ENCODE measurements at places on chromosomes 1 and 21.

- no peak for DNase-seq
Observed at GRCh38 chr1:119040489-119040888, 52.3 kb upstream of the TBX15 start.

DNA sequence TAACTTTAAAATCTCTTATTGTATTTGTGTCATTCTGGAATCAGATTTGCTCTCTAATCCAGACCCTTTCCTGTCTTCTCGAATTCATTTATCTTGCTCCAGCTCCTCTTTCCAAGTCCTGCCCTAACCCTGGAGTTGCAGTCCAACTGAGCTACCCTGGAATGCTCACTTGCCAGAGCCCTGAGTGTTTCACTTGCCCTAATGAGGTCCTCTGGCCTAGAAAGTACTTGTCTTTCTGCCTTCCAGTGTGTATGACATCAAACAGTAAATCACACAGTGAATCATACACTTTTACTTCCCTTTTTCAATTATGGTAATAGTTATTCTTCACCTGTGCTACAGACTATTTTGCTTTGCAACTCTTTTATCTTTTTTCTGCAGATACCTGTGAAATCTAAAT, 96.9 kb downstream of the NEK7 start:
- no peak for DNase-seq

DNA sequence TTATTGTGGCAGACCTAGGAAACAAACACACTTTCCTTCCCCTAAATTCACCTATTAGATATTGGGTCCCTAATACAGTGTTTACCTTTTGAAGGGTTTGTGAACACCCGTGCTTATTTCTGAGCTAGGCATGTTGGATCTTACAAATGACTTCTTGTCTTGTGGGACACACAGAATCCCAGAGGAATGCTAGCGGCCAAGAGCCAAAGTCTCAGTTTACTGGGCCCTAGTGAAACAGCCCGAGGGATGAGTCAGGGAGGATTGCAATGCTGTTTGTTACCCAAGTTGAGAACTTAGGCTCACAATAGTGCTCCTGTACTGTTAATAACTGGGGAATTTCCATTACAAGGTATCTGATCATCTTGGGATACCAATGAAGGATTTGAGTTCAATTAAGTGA, 100.1 kb upstream of the AKT3 start:
- no peak for DNase-seq

DNA sequence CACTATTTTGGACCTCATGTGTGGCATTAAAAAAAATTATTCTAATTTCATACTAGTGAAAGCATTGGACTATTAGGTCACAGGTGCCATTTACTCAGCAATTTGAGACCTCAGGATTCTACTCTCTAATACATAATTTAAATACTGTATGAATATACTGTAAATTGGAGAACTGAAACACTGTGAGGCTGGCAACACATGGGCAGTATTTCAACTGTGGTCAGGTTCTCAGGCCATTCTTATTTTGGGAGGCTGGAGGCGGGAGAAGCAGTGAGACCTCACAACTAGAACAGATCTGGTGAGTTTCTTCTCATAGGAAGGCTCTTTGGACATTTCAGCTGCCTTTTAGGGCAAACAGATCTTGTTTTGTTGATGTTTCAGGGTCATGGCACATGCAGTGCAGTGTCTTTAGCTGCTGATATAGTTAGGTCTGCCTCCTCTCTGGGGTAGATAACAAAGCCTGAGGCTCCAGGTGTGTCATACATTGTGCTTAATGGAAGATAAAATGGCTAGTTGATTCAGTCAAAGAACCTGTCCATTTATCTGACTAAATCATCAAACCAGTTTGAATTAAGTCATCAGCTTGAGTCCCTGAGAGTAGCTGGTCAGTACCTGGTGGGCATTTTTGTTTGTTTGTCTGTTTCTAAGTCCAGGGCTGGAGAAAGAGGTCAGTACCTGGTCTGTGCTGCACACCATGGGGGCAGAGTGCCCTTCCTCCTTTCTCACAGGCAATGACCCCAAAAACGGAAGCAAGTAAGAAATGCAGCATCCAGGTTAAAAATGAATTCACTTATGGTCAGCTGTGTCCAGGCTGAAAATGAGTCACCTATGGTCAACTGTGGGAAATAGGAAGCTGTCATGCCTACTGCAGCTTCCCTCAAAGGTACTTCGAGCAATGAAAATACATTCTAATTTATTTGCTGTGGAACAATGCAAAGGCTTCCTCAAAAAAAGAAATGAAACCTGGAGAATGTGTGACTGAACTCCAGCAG, 216.2 kb downstream of the SDCCAG8 start:
- DNase-seq = no peak

DNA sequence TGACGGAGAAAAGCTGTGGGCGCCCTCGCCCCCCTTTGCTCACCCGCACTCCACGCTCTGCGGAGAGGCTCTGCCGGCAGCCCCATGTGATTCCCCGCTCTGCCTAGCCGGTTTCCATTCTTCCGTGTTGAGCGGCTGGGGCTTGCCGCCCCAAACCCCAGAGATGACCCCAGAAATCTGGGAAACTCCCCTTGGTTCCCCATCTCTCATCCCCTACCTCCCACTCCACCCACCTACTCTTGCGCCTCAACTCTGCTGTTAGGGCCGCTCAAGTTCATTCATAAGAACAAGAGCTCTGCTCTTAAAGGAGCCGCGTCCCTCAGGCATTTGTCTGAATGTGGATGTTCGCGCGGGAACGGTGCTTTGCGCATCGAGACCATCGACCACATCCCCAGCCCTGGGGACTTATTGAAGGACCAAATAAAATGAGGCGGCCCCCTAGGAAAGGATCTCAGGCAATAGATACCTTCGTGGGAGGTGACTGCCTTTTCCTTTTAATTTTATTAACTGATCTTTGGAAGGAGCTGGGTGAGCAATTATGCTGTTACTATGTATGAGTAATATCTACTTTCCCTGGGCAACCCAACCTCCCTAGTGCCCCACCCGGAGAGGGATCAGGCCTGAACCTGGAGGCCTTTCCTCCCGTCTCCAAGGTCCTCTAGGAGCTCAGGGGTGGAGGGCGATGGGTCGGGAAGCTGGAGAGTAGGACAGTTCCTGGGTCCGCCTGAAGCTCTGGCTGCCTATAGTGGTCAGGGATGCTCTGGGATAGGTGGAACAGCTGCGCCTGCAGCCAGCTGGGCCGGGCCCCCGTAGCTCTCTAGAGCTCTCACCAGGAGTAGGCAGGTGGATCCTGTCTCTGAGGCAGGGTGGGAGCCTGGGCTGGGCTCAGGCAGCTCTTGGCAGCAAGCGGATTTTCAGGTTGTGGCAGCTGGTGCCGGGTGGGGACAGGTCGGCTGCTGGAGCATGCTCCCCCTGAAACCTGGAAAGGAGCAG, 898 bp downstream of the MFSD2A start:
- DNase-seq = peak; percentile 91

DNA sequence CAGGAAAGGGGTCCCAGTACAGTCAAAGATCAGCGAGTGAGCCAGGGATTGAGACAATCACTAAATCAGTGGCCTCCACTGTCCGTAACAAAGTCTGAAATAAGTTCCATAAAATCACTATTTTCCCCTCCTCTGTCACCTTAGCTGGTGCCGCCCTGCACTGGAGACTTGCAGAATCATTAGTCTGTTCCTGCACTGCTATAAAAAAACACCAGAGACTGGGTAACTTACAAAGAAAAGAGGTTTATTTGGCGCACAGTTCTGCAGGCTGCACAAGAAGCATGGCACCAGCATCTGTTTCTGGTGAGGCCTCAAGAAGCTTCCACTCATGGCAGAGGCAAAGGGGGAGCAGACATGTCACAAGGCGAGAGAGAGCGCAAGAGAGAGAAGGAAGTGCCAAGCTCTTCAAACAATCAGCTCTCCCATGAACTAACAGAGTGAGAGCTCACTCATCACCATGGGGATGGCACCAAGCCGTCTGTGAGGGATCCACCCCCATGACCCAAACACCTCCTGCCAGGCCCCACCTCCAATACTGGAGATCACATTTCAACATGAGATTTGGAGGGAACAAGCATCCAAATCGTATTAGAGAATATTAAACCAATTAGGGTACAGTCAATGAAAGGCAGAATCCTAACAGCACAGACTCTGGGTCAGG, 129.8 kb upstream of the TIAM1 start:
- DNase-seq = no peak

GRCh38 chr21:18191139-18191538, 53.5 kb upstream of the CHODL start:
- no peak for DNase-seq

DNA sequence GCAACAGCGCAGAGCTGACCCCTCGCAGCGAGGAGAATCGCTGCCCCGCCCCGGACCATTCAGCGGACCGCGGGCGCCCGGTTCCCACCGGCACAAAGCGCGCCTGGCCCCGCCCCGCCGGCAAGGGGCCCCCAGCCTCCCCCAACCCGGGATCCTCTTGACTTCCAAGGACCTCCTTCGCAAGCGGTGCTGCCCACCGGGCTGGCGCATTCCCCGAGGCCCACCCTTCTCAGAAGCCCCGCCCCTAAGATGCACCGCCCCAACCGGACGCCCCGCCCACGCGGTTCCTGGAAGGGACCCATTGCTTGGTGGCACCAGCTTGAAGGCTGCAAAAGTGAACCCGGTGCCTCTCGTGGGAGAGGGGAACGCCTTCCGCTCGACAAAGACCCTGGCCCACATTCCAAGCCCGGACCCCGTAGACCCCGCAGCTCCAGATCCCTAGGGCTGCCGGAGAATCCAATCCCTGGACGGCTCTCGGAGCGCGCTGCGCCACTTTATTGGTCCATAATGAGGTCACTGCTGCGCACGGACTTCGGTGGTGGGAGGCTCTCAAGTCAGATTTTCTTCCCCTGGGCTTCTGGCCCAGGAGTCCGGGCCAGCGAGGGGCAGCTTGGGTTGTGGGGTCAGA, 2.0 kb downstream of the HES3 start:
- peak; percentile 84 for DNase-seq

GRCh38 chr1:8847990-8848389, 30.5 kb downstream of the ENO1 start:
- peak; percentile 28 for DNase-seq

DNA sequence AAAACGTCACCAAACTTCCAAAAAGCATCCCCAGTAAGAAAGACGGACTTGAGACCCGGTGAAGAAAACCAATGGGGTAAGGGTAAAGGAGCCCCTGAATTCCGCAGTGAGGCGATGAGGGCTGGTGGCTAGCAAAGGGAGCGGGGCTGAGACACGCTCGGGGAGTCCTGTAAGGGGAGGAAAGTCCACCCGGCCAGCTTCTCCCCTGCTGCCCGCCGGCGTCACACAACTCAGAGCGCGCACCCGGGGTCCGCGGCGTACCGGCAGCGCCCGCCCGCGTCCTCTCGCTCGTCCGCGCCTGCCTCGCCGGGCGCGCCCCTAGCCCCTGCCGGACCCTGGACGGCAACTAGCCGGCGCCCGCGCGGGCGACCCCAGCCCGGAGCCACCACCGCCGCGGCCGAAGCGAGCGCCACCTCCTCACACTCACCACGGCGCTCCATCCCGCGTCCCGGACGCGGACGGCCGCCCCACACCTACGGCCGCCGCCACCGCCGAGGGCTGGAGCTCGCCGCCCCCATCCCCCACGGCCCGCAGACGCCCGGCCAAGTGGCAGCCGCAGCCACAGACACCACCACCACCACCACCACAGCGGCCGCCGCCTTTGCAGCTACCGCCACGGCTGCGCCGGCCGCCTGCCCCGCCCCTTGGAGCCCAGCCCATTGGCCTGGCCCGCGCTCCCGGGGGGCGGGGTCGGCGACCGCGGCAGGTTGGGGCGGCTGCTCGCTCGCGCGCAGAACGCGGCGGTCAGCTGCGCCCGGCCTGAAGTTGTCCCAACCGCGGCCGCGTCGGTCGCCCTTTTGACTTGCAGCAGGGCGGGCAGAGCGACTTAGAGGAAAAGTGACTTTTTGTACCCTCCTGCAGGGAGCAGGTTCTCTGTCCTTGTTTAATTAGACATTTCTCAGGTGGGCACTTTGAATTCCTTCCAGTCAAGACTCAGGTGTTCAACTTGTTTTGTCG, 10.0 kb upstream of the ARHGAP29 start:
- peak; percentile 66 for DNase-seq

DNA sequence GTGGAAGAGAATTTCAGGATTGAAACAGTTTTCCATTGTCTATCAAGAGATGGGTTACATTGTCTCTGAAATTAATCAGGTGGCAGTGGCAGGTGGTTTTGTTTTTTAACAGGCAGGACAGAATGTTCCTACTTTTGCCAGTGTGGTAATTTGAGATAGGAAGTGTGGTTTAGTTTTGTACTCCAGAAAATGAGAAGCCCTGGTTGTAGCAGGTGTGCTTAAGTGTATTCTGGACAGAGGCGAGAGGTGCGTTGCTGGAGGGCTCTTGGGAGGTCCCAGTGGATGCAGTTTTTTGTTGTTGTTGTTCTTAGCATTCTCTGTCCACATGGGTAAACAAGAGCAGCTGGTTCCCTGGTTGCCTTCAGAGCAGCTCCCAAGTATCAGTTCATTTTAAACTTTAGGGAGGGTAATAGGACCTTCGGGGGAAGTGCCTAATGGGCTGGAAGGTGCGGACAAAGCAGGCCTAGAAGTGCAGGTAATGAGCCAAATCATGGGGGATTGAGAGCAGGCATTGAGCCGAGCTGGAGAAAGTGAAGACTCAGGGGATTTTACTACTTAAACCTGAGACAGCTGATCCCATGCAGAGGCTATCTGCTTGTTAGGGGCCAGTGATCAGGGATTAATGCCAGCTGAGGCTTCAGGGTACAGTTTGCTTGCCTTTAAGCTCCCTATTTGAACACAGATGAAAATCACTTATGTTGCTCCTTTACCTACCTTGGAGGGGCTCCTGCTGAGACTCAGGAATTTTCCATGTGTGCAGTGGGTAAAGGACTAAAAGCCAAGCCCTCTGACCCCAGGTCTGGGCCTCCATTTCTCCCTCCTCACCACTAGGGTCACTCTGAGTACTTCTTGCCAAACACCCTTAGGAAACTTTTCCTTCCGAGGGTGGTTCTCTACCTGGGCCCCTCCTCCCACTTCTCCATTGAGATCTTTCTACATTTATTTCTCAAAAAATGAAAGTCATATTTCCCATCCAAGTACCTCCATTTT, 6.1 kb downstream of the PFKFB2 start:
- DNase-seq = peak; percentile 85

GRCh38 chr21:38669186-38669585, 136.5 kb upstream of the ETS2 start:
- DNase-seq = peak; percentile 28

GRCh38 chr1:92277105-92277723, 21.6 kb downstream of the GLMN start:
- no peak for DNase-seq

Data from NCI-H1105 (cell line).